A673 (cell line): ENCODE measurements at places on chromosomes 1 and 21.

- DNase-seq: no peak
These were observed 644.0 kb downstream of the PTPRC start for GRCh38 chr1:199282751-199283305.

GRCh38 chr1:37945743-37946702, 830 bp downstream of the INPP5B start:
- no peak for DNase-seq

DNA sequence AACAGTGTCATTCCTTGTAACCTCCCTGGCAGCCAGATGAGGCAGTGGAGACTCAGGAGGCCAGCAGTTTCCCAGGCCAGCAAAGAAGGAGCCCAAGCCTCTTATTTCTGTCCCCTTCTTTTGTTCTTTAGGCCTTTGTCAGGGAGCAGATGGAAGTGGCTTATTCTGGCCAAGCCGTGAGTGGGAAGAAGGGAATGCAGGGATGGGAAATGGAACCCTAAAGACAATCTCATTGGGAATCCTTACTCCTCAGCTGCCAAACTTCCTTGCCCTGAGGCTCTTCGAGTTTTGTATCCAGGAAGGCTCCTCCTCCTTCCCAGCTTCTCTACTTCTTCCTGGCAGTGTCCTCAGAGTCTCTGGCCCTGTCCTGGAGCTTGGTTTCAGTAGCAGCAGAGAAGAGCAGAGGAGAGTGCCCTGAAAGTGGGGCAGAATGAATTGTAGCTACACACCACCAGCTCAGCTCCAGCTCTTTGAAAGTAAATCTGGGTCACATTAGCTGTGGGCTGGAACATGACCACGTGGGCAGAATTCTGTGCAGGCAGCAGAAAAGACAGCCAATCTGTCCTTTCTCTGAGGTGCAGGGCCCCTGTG, 63.9 kb downstream of the NDUFS5 start:
- peak; percentile 26 for DNase-seq

GRCh38 chr1:71041806-71042205, 5.8 kb downstream of the PTGER3 start:
- no peak for DNase-seq

GRCh38 chr1:116814926-116815723, 60.9 kb downstream of the CD2 start:
- DNase-seq: no peak

DNA sequence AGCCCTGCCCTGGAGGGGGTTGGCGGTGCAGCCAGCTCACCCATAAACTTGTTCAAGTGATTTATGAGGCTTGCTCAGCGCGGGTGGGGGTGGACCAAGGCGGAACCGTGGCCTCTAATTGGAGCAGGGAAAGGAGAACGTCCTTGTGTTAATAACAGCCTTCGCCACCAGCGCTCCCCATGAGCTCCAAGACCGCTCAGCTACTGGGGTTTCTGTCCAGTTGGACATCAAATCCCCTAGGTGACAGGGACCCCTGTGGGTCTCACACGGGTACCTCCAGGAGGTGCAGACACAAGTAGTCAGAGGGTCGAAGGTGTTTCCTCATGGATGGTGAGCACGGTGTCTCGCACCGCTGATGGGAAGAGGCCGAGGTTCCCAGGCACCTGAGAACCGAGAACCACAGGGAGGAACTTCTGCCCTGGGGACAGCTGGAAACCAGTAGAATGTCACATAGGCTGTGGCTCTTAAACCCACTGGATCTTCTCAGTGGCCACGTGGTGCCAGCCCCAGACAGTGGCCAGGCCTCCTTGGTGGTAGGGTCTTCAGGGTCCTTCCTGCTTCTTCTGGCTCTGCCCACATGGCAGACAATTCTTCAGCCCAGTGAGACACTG, 3.7 kb upstream of the ACTRT2 start:
- DNase-seq: no peak

GRCh38 chr1:64502083-64502482, 32.2 kb downstream of the CACHD1 start:
- DNase-seq: no peak

GRCh38 chr1:153597206-153597605, 15.7 kb downstream of the S100A16 start:
- no peak for DNase-seq

GRCh38 chr1:185916861-185917260, 182.7 kb downstream of the HMCN1 start:
- no peak for DNase-seq

- no peak for DNase-seq
These were observed 45.7 kb upstream of the TSPAN2 start for GRCh38 chr1:115134850-115135480.

DNA sequence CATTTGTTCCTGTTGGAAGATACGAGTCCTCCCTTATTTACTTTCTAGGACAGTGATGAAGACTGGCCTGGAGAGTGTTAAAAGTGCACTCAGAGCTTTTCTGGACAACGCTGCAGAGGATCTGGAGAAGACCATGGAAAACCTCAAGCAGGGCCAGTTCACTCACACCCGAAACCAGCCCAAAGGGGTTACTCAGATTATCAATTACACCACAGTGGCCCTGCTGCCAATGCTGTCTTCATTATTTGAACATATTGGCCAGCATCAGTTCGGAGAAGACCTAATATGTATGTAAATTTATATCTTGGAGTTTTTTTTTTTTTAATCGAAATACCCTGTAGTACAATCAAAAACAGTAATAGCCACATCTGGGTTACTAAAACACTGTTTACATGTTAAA, 190.5 kb downstream of the ZP4 start:
- no peak for DNase-seq

GRCh38 chr1:52460694-52461093, 56.3 kb downstream of the PRPF38A start:
- DNase-seq: no peak

DNA sequence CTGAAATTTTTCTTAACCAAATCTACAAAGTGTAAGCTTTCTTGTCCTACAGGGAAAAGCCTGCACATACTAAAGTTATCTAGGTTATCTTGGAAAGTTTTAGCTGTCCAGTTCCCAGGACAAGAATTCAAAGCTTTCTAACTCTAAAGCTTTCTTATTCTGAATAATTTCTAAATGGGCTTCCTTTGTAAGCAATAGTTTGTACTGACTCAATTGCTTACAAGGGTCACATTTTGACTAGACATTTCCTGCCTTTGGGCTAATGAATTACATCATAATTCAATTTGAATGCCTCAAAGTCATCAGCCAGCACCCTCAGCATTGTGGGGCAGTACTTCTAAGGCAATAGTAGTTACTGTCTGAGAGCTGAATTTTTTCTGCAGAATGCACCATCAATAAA, 223.0 kb downstream of the LTN1 start:
- DNase-seq: no peak
